Nucleus accumbens (tissue), 56 donors: ENCODE measurements at places on chromosomes 5 and 9.

DNA sequence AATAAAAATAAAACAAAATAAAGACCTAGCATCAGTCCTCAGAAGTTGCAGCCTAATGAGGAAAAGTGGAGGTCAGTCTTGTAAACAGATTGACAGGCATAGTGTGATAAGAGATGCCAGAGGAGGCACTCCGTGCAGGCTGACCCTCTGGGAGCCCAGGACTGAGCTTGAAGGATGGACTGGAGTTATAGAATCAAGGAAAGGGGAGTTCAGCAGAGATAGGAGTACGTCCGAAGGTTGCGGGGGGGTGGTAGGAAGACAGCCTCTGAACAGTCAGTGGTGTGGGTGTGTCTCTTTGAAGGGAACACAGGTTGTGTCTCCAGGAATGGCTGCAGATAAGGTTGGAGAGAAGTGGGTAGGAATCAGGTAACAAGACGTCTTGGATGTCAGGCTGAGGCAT, 126.1 kb upstream of the CPEB4 start:
- DNase-seq, result no peak

- DNase-seq, result no peak
Measured at GRCh38 chr9:137116728-137117127, 2.2 kb upstream of the DPP7 start.

DNA sequence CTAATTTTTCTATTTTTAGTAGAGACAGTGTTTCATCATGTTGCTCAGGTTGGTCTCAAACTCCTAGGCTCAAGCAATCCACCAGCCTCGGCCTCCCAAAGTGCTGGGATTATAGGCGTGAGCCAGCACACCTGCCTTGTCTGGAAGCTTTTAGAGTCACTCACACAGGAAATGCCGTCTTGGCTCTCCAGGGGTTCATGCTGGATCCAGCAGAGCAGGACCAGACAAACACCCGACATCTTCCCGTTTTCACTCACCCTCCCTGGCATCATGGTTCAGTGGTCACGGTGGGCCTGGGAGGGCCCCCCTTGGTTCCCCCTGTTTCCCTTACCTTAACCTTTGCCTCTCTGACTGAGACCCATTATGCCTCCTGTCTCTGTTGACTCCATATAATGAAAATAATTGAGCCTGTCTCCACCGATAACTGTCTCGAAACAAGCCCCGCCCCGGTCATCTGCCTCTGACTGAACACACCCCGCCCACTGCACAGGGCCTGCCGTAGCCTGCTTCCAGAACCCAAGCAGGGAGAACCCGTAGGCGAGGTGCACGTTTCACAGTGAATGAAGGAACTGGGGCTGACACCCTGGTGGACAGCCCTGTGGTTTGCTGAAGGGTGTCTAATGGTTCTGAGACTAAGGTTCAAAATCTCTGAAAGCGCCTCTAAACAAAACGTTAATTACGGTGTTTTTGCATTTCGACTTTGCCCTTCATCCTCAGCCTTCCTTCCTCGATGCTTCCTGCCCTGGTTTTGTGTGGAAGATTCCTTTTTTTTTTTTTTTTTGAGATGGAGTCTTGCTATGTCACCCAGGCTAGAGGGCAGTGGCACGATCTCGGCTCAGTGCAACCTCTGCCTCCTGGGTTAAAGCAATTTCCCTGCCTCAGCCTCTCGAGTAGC, 39.7 kb upstream of the SPRY4 start:
- DNase-seq, result no peak

DNA sequence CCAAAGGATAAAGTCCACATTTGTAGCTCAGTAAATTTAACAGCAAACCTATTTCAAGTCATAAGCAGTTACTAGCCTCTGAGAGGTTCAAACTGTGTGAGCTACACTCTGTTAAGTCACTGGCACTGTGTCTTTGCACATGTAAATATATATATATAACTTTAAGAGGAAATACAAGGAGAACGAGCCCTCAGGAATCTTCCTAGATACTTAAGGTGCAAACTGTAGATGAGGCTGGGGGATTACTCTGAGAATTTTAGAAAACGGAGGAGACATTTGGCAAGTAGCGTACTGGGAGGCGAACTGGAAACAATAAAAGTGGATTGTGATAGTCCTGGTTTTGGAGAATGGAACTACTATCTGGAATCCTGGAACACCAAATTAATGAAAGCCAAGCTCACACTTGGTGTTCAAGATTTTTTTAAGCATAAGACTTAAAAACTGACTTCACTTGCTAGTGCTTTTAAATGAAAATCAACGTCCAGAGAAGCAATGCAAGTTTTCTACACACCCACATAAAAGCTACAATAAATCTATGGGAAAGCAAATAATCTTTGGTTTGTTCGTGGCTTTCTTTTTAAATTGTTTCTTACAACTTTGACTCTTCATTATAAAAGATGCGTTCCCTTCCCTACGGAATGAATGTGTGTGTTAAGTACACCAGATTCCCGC, 1057.0 kb upstream of the DMAC1 start:
- no peak for DNase-seq

- no peak for DNase-seq
Measured at GRCh38 chr5:106640511-106640910, 1030.2 kb downstream of the EFNA5 start.

- no peak for DNase-seq
Measured at GRCh38 chr9:121557581-121558447, 58.2 kb upstream of the GGTA1 start.

DNA sequence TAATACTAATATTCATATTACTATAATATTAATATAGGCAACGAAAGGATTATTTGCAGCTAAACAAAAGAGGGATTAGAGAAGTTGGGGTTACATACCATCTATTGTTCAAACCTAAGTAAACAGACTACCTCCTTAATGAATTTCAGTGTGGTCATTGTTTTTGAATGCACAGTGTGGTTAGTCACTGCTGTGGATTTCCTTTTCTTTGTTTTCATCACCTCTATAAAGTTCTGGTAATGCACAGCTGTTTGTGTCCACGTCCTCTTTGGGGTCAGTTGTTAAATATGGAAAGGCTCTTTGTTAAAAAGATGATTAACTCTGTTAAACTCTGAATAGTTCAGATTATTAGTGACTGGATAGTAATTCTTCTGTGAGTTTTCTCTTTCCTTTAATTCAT, 233.6 kb downstream of the MAST4 start:
- DNase-seq, result no peak

GRCh38 chr5:64096771-64097170, 68.9 kb upstream of the RNF180 start:
- DNase-seq, result no peak

GRCh38 chr9:92727716-92728700, 36.6 kb downstream of the BICD2 start:
- DNase-seq, result no peak

- DNase-seq, result no peak
Measured at GRCh38 chr5:172733974-172734346, 37.0 kb downstream of the DUSP1 start.

- no peak for DNase-seq
Measured at GRCh38 chr9:27453860-27454553, 70.1 kb upstream of the IFNK start.

GRCh38 chr9:76355886-76356285, 38.3 kb downstream of the RFK start:
- no peak for DNase-seq

DNA sequence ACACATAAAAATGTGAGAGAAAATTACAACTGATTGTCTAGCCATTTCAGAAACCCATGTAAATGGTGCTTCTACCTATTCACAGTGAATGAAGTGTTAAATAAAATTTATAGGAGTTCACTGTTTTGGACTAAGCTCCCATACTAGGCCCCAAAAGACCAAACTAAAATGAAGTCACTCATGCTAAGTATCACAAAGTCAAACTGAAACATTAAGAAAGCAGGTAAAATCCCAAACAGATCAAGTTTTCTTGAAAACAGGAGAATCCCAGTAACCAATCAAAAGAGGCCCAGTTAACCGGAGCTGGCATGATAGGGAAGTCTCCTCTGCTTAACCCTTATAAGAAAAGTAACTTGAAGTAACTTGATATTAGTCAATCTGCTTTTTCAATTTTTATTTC, 35.2 kb upstream of the MYOT start:
- no peak for DNase-seq

DNA sequence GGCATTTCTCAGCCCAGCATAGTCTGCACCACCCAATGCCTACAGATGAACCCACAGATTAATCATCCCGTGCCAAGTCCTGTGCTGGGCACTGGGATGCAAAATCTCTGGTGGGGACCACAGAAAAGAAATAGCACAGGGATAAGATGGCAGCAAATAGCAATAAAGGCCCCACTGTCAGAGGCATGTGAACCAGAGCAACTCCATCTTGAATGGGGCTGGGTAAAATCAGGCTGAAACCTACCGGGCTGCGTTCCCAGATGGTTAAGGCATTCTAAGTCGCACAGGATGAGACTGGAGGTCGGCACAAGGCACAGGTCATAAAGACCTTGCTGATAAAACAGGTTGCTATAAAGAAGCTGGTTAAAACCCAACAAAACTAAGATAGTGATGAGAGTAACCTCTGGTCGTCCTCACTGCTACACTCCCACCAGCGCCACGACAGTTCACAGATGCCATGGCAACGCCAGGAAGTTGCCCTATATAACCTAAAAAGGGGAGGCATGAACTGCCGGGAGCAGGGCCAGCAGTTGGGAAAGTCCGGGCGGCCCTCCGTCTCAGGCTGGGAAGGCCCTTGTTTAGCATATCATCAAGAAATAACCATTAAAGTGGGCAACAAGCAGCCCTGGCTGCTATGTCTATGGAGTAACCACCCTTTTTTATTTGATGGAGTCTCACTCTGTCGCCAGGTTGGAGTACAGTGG, 65.2 kb downstream of the C9orf50 start:
- no peak for DNase-seq

- DNase-seq, result no peak
Measured at GRCh38 chr5:109997161-109997560, 307.4 kb downstream of the MAN2A1 start.

- no peak for DNase-seq
Measured at GRCh38 chr5:5342784-5343183, 79.7 kb upstream of the ICE1 start.

DNA sequence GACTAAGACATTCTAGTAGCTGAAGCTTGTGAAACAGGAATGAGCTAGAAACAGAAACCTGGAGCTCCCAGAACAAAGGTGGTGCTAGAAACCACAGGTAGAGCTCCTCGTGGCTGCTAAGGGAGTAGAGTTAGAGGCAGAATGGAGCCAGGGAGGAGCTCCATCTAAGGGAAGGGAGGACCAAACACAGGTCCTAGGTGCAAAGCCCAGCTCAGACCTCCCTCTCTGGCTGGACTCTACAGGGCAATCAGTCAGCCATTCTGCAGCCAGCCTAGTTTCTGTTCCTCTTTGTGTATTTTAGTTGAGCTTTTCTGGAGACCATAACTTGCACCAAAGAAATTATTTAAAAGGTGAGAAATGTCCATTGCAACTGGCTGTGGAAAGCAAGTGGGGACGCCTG, 70.4 kb downstream of the CRB2 start:
- DNase-seq, result no peak

DNA sequence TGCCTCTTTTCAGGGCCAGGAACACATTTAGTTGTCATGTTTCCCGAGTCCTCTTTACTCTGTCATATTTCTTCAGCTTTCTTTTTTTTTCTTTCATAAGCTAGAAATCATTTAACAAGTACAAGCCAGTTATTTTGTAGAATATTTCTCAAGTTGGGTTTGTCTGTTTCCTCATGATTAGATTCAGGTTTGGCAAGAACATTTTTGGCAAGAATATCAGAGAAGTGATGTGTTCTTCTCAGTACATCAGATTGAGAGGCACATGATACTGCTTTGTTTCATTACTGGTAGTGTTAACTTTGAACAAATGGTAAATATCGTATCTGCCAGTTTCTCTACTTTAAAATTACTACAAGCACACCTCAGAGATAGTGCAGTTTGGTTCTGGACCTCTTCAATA, 45.1 kb downstream of the PCSK5 start:
- no peak for DNase-seq

DNA sequence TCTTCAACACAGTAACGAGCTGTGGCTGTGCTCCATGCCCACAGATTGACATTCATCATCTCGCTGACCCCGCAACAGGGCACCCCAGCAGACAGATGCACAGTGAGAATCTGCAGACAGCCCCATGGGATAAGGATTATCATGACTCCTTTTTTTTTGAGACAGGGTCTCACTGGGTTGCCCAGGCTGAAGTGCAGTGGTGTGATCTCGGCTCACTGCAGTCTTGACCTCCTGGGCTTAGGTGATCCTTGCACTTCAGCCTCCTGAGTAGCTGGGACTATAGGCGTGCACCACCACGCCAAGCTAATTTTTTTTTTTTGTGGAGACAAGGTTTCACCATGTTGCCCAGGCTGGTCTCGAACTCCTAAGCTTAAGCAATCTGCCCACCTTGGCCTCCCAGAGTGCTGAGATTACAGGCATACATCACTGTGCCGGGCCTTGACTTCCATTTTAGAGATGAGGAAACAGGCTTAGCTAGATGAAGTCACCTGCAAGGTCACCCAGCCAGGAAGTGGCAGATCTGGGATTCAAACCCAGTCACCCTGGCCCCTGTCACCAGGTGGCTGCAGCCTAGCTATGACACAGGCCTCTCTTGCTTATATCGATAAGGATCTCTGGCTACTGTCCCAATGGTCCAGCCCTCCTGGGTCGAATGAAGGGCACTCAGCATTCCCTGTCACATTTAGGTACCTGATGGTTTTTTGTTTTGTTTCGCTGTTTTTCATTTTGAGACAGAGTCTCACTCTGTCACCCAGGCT, 5.1 kb downstream of the AIF1L start:
- DNase-seq, result no peak

GRCh38 chr9:136100700-136101614, 5.9 kb upstream of the NACC2 start:
- DNase-seq, result no peak

GRCh38 chr9:126688617-126689016, 74.9 kb downstream of the LMX1B start:
- DNase-seq, result no peak

DNA sequence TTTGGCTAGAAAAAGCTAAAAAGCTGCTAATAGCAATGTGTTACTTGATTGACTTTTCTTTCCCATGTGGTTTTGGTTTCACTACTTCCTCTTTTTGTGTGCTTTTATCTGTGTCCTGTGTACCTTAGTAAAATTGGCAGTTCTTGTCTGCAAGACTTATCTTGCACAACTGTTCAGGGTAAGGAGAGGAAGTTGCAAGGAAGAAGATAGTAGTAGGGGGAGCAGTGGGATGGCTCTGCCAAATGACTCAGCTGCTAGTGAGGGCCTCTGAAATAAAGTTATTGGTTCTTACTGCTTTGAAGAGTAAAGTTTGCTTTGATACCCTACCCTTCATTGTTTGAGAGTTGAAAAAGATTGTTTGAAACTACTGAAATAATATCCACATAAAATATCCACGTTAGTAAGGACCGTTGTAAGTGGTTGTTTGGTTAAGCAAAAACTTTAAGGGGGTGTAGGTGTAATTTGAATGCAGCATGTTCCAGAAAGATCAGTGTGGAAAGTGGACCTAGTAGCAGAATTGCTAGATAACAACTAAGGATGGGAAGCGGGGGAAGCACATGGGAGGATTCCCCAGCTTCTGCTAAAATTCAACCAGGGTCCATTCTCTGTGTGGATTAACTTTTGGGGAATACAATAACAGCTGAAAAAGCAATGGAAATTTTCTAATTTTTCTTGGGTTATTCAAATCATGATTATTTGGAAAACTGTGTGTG, 123.5 kb downstream of the SCAMP1 start:
- DNase-seq, result no peak

GRCh38 chr5:81225463-81225862, 7.7 kb upstream of the CKMT2 start:
- no peak for DNase-seq

GRCh38 chr9:76608575-76609273, 149.7 kb downstream of the GCNT1 start:
- DNase-seq, result no peak

- DNase-seq, result no peak
Measured at GRCh38 chr5:103060424-103060954, 59.4 kb downstream of the GIN1 start.
